Islet precursor cell (in vitro differentiated cells): ENCODE measurements at places on chromosomes 12 and 14.

- DNase-seq = no peak
Observed at GRCh38 chr12:92123780-92124688, 21.6 kb downstream of the BTG1 start.

GRCh38 chr12:102673606-102674005 is 193.2 kb upstream of the IGF1 start:
- no peak for DNase-seq

- peak; percentile 79 for DNase-seq
Observed at GRCh38 chr12:114636723-114637480, 47.1 kb downstream of the TBX3 start.

GRCh38 chr14:99035712-99036610 is 236.0 kb downstream of the BCL11B start:
- peak; percentile 98 for DNase-seq

DNA sequence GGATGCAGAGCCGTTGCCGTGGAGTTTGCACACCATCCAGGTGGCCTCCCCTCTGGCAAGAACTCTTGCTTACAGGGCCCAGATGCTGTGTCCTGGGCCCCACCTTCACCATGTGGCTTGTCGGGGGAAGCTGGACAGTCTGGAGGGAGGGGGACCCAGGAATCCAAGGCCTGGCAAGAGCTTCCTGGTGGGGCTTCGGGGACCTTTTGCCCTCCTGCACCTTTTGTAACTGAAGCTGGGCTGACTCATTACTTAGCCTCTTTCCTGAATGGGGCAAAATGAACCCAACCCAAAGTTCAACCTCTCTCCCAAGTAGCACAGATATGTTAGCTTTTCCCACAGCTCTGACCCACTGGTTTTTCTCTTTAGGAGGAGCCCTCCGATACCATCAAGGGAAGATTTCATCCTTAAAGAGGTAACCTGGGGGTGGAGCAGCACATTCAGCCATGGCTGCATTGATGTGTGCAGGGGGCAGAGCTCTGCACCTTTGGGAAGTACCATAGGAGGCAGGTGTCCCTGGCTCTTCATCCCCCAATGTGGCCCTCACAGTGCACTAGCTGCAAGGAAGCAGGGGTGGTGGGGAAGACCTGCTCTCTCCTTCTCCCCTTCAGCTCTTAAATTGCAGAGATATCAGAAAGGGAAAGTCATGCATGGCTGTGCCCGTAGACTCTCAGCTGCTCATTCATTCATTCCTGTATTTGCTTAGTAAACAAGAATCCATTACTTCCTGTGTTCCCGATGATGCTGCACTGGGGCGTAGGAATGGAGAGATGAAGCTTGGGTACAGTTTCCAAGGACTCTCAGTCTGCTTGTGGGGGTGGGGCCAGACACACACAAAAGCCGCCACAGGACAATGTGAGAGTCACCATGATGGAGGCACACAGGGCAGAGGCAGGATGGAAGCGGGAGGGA is 13.0 kb downstream of the MVK start:
- no peak for DNase-seq

DNA sequence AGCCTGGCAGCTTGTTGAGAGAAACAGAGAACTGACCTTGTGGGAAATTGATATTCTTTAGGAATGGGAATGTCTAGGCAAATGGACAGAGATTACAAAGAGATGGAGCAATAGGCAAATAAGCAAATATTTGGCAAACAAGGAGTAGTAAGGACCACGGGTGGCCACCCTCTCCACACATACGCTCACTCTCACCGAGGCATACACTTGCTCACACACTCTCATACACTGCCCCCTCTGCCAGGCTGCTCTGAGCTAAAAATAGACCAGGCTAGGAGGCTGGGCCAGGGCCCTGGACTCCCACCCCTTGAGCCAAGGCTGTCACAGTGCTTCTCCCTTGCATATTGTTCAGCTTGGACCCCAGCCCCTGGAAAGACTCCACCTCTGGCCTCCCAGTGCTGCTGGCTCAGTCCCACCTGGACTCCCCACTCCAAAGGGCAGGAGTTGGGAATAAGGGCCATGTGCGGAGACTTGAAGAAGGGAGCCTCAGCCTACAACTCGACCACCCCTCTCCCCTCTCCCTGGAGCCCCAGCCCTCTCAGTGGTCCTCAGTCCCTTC is 1.1 kb downstream of the PPP1R1A start:
- no peak for DNase-seq

GRCh38 chr12:31872831-31873604 is 86.2 kb upstream of the RESF1 start:
- DNase-seq = peak; percentile 51

- no peak for DNase-seq
Observed at GRCh38 chr14:41498959-41499358, 107.7 kb upstream of the LRFN5 start.

GRCh38 chr12:122789637-122790036 is 15.3 kb downstream of the CCDC62 start:
- no peak for DNase-seq

DNA sequence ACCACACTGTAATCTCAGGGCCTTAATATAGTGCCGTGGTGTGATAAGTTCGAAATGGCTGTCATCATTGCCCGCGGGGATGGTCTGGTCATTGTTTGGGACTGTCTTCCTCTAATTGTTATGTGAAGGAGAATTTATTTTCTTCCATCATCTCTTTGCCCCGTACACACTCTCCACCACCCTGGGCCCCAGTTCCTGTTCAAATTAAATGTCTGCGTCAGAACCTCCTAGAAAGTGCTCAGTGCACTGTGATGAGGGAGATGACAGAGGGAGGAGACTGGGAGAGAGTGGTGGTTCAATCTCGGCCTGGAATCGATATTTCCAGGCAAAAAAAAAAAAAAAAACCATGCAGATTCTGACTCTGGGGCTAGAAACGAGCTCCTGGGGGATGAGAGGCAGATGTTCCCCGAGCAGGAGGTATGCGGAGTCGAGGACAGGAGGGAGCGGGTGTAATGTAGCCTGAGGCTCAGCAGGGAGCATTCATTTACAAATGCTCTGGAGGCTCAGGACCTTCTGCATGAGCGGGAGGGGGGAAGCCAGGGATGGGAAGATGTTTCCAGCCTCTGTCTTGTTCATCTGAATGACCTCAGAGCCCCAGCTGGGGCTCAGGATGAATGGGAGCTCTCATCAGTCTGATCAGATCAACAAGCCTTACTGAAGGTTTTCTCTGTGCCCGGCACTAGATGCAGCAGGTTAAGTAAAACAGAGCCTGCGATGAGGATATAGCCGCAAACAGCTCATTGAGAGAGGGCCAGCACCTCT is 219.5 kb downstream of the TBX5 start:
- peak; percentile 88 for DNase-seq

DNA sequence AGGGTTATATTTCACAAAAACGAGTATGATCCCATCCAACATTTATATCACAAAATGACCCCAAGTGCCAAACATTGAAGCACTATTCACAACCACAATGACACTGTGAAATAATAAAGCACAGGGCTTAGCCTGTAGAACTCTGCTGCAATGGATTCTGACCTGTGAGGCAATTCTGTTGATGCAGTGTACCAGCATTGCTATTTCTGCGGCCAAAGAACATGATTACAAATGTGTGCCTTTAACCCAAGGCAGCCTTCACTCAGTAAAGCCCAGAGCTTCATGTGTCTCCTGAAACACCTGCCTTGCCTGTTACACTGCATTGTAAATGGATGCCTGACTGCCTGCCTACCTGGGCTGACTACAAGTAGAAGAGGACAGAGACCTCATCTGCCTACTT is 158.0 kb downstream of the PPM1H start:
- no peak for DNase-seq
